ENCODE measurements at places on chromosomes 1 and 21.

DNA sequence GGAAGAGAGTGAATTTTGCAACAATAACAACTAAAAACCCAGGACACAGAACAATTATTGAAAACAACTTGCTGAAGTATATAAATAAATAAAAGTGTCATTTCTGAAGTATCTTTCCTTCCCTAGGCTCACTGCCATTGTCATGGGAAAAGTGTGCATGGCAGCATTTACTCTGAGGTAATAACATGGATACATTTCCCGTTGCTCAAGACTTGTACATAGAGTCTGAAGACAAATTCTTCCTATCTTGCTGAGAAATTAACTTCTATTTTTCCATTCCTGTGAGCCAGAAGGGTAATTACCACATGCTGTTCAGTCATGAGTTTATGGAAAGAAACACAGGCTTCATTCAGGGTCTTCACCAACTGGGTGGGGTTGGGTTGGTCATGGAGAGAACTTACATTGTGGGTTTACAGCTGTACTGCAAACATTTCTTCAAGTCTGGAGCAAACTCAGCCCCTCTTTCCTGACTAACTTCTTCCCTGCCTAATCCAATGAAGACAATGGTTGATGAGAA lies 32.2 kb downstream of the ST6GALNAC3 start:
- DNase-seq: no peak

GRCh38 chr1:107871259-107871658 lies 93.7 kb downstream of the VAV3 start:
- no peak for DNase-seq

DNA sequence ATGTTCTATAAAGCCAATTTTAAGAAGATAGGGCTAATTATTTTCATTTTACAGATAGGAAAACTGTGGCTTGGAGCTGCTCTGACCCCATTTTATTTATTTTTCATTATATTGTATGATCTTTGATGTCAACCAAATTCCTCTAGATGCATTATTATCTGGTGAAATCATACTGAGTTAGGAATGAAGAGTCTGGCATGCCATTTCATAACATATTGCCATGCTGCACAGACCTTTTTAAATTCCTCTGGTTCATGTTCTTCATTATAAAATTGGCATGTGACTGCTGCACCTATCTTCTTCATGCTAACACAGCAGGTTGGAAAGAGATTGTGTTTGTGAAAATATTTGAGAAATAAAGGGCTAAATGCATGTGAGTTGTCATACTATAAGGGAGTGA lies 12.7 kb downstream of the PRRX1 start:
- DNase-seq: no peak

GRCh38 chr1:173870252-173871075 lies 2.3 kb downstream of the ZBTB37 start:
- no peak for DNase-seq

DNA sequence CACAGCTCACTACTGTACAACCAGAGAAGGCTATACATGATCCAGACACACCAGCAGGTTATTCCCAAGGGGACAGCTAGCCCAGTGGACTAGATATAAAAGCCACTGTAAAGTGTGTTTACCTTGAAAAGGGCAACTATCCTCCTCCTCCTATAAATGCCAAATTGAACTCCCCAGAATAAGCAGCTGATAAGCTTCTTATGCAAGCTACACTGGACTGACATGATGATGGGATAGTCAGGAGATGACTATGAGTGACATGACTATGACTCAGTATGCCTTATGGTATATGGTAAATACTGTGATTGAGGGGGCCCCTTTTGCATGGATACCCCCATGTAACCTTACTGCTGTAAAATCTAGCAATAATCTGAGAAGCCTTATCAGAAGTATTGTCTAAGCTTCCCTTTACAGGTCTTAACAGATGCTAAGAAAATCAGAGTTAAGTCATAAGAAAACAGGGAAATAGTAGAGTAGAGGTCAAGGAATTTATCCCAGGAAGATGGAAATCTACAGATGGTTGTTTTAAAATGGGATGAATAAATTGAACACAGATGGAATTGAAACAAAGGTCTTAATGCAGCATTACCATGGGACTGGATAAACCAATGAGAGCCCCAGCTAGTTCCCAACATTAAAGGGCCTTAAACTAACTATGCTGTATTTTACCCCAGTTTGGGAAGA lies 55.8 kb downstream of the TRIM33 start:
- no peak for DNase-seq

DNA sequence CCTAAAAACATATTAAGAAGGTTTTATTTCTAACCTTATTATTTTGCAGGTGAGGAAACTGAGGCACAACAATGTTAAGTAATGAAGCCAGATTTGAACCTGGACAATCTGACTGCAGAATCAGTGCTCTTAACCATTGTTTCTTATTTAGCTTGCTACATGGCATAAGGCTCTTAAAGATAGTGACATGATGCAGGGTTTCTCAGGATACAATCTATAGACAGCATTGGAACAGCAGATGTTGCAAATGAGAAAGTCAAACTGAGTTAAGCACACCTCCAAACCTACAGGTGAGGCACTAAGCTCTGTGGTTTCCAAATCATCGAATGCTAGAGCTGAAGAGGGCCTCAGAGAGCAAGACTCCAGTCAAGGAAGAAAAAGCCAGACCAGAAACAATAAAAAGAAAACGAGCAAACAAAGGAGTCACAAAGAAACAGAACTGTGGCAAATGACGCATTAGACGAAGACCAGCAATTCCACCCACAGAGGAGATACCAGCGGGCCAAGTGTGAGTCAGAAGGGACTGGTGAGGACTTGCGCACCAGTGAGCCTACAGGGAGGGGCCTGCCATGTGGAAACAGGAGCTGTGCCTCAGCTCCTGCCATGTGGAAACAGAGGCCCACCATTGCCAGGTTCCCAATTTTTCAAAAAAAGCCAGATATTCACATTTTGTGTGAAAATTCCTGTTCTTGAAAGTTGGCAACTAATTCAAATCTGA lies 14.4 kb downstream of the CD58 start:
- DNase-seq: peak; percentile 93

- no peak for DNase-seq
Measured at GRCh38 chr1:200257235-200257634, 152.6 kb downstream of the ZNF281 start.

- DNase-seq: no peak
Measured at GRCh38 chr1:151828921-151829320, 2.7 kb downstream of the RORC start.

- DNase-seq: no peak
Measured at GRCh38 chr1:201736707-201737320, 92.1 kb upstream of the IPO9 start.

GRCh38 chr1:21496886-21497285 lies 12.3 kb upstream of the ALPL start:
- DNase-seq: no peak

- DNase-seq: no peak
Measured at GRCh38 chr1:205488074-205488723, 16.3 kb upstream of the CDK18 start.

GRCh38 chr1:183218971-183219615 lies 33.0 kb downstream of the LAMC2 start:
- no peak for DNase-seq

- no peak for DNase-seq
Measured at GRCh38 chr1:181239086-181239485, 150.6 kb downstream of the IER5 start.

DNA sequence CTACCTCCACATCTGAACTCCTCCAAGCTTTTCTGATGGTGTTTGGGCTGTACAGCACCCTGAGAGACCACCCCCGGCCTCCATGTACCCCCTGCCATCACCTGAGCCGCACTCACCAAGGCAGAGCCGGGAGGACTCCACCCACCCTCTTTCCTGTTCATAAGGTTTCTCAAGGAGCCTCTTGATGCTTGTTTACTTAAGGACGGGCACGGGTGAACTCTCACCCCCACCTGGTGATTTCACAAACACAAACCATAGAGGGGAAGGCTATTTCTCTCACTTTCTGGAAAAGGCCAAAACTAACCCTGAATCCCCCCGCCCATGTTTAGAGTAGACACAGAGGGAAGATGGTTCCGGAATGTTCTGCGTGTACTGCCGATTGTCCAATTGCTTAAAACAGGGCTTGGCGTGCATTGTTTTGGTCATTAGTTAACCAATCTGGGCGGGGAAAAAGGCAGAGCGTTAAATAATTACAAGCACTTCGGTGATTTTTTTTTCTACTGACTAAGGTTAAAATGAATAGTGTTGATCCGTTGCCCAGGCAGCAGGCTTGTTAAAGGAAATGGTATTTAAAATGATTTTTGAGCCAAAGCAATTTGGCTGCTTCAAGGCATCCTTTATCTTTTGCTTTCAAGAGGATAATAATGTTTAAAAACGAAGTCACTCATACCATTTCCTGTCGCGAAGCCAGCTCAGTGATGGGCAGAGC lies 279.8 kb upstream of the VAMP3 start:
- DNase-seq: no peak

DNA sequence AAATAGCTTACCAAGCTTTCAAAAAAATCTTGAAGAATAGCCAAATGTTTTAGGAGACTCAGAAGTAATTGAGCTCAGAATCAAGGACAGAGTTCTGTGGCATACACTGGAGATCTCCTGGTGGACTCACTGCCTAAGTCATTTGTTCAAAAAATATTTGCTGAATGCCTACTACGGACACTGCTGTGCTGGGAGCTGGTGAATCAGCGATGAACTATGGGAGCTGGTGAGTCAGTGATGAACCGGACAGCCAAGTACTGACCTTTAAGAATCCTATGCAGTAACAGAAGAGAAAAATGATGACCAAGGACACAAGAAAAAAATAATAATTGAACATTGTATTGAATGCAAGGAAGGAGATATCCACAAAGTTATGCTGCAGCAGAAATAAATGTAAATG lies 717.9 kb upstream of the CXADR start:
- DNase-seq: peak; percentile 92

- no peak for DNase-seq
Measured at GRCh38 chr1:32464191-32464715, 619 bp upstream of the ZBTB8B start.

DNA sequence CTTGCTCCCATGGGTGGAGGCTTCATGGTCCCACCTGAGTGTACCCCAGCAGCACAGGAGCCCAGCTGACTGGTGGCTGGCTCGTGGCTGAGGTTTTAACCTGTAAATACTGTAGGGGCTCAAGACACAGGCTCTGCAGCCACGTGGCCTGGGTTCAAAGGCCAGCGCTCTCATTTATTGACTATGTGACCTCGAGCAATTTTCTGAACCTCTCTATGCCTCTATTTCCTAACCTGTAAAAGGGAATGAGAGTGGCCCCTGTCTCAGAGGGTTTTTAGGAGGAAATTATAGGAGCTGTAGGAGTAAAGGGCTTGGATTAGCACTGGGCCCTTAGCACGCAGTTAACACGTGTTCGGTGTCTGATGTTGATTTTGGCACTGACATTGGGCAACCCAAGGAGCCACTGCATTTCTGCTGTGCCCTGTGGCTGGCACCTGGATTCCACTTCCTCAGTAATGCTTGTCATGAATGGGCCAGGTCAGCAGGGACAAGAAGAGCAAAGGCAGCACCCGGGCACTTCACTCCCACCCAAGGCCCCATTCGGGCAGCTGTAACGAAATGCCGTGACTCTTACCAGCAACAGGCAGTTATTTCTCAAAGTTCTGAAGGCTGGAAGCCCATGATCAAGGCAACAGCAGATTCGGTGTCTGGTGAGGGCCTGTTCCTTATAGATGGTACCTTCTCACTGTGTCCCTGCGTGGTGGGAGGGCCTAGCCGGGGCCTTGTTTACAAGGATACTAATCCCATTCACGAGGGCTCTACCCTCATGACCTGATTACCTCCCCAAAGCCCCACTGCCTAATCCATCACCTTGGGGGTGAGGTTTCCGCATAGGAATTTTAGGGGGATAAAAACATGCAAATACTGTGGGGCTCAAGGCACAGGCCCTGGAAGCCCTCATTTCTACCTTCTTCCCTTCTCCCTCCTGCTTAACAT lies 25.2 kb downstream of the ARHGEF10L start:
- DNase-seq: no peak

DNA sequence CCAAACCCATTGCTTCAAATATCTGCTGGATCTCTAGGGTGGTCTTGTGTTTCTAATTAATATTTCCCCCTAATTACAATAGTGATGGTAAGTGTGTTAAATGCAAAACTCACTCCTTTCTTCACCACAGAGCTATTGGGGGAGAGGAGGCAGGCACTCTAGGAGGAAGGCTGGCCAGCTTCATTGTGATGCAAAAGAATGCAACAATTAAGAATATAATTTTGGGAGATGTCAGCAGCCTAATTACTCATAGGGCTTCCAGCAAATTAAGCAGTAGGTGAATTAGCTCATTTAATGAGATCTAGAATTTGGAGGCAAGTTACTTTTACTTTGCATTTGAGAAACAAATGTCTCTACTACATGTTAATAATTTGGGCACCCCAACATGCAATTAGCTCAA lies 560.4 kb upstream of the DAB1 start:
- no peak for DNase-seq

- DNase-seq: no peak
Measured at GRCh38 chr21:30216041-30216723, at the start of gene CLDN8. Gene CLDN8 (minus strand): TSS chr21:30216097. CDS start chr21:30215925, 172 bp downstream.

GRCh38 chr21:32112195-32112594 lies 166.7 kb downstream of the MIS18A start:
- no peak for DNase-seq

Measured in non-pigmented ciliary epithelial cell (primary cell).